ENCODE measurements at places on chromosomes 2 and 18. TPM values are rescaled to one million over a fixed set of nuclear protein-coding genes. Genes with fewer than 3 reads are reported as not detected.

- H3K27ac ChIP-seq, result no peak overlapping the region
- no peak overlapping the region for H3K4me3 ChIP-seq
- H3K36me3 ChIP-seq, result no peaks in the 10 kb centered on the region
- no peak for DNase-seq
- no peaks in the 10 kb centered on the region for H3K27me3 ChIP-seq
Measured at GRCh38 chr2:75632091-75632701, 14.4 kb upstream of the MRPL19 start.

DNA sequence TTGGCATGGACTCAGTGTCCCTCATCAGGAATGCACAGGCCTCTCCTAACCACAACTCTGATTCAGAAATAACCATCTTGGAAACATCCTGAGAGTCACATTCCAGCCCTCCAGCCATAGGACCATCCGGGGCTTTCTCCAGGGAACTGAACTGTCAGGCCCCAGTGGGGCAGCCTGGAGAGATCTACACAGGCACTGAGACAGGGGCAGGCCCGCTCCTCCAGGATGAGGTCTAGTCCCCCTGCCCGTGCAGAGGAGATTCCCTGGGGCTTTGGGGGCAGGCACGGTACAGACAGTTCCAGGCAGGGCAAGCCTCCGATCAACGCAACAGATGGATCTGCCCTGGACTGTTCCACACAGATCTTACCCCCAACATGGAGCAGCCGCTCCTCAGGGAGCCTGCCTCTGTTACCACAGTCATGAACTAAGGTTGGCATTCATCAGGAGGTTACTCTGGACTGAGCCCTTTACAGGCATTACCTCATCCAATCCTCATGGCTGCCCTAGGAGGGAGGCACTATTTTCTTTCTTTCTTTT, 12.0 kb downstream of the KCNK3 start:
- no peaks in the 10 kb centered on the region for H3K4me1 ChIP-seq
- no peak for DNase-seq
- no peak overlapping the region for H3K4me3 ChIP-seq
- no peak overlapping the region for H3K27ac ChIP-seq
- no peaks in the 10 kb centered on the region for H3K36me3 ChIP-seq

- no peaks in the 10 kb centered on the region for H3K27me3 ChIP-seq
- H3K27ac ChIP-seq, result no peak overlapping the region
- DNase-seq, result no peak
- H3K4me3 ChIP-seq, result no peak overlapping the region
- H3K4me1 ChIP-seq, result no peaks in the 10 kb centered on the region
Measured at GRCh38 chr2:9021563-9022211, 18.2 kb upstream of the MBOAT2 start.

- DNase-seq, result no peak
- no peaks in the 10 kb centered on the region for H3K27me3 ChIP-seq
- no peak overlapping the region for H3K27ac ChIP-seq
- H3K4me1 ChIP-seq, result no peaks in the 10 kb centered on the region
- H3K36me3 ChIP-seq, result no peaks in the 10 kb centered on the region
Measured at GRCh38 chr18:53489266-53489665, 735.2 kb downstream of the MBD2 start.

DNA sequence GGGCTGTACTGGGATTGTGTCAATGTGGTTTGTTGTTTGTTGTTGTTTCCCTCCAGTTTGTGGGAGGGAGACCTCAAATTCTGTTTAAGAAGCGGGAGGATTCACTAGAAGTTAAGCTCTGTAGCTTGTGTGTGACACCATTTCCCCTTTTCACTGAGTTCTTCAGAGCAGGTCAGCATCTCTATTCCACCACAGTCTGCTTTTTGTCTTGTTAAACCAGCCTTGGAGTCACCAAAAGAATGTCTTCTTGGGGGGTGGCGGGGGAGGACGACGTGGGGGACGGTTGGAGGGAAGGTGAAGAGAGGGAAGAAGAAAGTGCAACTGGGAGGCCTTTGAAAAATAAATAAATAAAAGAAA, 2.3 kb upstream of the BCL11A start:
- peak overlapping the region; percentile 69 for H3K4me3 ChIP-seq
- H3K27ac ChIP-seq, result no peak overlapping the region
- H3K27me3 ChIP-seq, result peaks cover 3% of the 10 kb centered on the region
- peaks cover 39% of the 10 kb centered on the region for H3K4me1 ChIP-seq

DNA sequence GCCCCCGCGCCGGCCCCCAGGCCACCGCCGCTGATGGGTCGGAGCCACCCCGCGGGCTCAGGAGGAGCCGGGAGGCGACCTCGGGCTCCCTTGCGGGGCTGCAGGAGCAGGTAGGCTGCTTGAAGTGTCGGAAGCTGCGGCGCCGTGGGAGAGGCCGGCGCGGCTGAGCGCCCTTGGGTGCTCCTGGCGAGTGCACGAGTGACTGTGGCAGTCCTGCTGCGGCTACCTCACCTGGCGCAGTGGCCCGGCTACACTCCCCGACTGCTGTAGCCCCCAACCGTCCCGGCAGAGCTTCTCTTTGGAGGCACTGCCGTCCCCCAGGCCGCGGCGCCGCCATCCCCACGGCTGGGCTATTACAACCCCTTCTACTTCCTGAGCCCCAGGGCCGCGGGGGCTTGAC, 10.0 kb upstream of the LYPD6 start:
- H3K27me3 ChIP-seq, result no peaks in the 10 kb centered on the region
- DNase-seq, result no peak
- H3K36me3 ChIP-seq, result no peaks in the 10 kb centered on the region

- no peaks in the 10 kb centered on the region for H3K27me3 ChIP-seq
- peaks cover 9% of the 10 kb centered on the region for H3K36me3 ChIP-seq
- H3K4me3 ChIP-seq, result no peak overlapping the region
- no peaks in the 10 kb centered on the region for H3K4me1 ChIP-seq
- DNase-seq, result no peak
- no peak overlapping the region for H3K27ac ChIP-seq
Measured at GRCh38 chr2:232960862-232961261, 52.2 kb downstream of the NGEF start.

GRCh38 chr2:62662554-62662953, 43.0 kb upstream of the EHBP1 start:
- peaks cover 11% of the 10 kb centered on the region for H3K4me1 ChIP-seq
- H3K27ac ChIP-seq, result peak overlapping the region; percentile 61
- DNase-seq, result no peak
- no peaks in the 10 kb centered on the region for H3K27me3 ChIP-seq
- no peaks in the 10 kb centered on the region for H3K36me3 ChIP-seq

- DNase-seq, result no peak
- peaks cover 30% of the 10 kb centered on the region for H3K4me1 ChIP-seq
- no peaks in the 10 kb centered on the region for H3K27me3 ChIP-seq
- H3K4me3 ChIP-seq, result no peak overlapping the region
Measured at GRCh38 chr2:164821338-164821737, 20.3 kb downstream of the COBLL1 start.

KRTCAP3 gene
- 1.8 TPM for total RNA-seq

DYNAP gene
- not detected for total RNA-seq

SIX2 gene
- not detected for total RNA-seq

LOXHD1 gene
- total RNA-seq, result 0.09 TPM

TMEM200C gene
- 0.23 TPM for total RNA-seq
